ENCODE measurements at places on chromosomes 5 and 9.

DNA sequence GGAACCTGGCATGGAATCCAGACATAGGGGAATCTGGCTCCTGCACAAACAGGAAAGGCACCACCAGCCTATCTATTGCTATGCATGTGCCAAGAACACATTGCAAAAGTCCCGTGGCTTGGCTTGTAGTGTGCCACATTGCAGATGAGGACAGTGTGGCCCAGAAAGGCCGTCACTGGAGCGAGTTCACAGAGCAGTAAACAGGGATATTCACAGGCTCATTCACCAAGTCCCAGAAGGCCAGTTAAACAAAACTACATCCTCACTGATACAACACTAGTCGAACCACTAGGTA lies 39.6 kb upstream of the TRIM32 start:
- H3K4me1 ChIP-seq: peaks cover 8% of the 10 kb centered on the region
- no peak overlapping the region for H3K27ac ChIP-seq
- DNase-seq: no peak
- H3K36me3 ChIP-seq: peaks cover 15% of the 10 kb centered on the region
- no peak overlapping the region for H3K4me3 ChIP-seq

GRCh38 chr5:5522336-5522735 lies 99.9 kb downstream of the ICE1 start:
- H3K27ac ChIP-seq: no peak overlapping the region
- H3K4me1 ChIP-seq: no peaks in the 10 kb centered on the region
- DNase-seq: no peak
- H3K27me3 ChIP-seq: no peaks in the 10 kb centered on the region
- peaks cover 3% of the 10 kb centered on the region for H3K36me3 ChIP-seq

DNA sequence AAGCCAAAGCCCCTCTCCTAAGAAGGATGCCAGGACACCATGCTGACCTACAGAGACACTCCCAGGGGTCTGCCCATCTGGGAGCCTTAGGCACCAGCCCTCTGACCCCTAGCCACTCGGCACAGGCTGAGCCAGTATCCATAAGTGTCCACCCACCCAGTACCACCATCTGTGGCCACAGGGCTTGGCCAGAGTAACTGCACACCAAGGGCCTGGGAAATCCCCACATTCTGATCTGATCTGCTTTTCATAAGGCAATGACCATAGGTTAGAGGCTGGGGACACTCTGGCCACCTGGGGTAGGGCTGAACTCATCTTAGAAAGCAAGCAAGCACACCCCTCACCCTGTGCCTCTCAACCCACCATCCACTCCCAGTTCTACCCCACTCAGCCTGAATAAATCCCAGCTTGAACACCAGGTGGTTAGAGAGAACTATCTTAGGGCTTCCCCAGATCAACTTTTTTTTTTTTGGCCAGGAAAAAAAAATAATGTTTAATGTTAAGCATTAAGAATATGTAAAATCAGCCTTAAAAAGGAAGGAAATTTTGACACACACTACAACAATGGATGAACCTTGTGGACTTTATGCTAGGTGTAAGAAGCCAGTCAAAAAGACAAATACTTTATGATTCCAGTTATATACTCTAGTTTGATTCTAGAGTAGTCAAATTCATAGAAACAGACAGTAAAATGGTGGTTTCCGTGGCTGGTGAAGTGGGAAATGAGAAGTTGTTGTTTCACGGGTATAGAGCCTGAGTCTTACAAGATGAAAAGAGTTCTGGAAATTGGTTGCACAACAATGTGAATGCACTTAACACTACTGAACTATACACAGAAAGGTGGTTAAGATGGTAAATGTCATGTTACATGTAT lies 6.2 kb downstream of the GNPDA1 start:
- peaks cover 26% of the 10 kb centered on the region for H3K4me1 ChIP-seq
- H3K36me3 ChIP-seq: peaks cover 2% of the 10 kb centered on the region
- DNase-seq: no peak
- H3K4me3 ChIP-seq: peak overlapping the region; percentile 62
- no peaks in the 10 kb centered on the region for H3K27me3 ChIP-seq
- peak overlapping the region; percentile 91 for H3K27ac ChIP-seq

- no peak overlapping the region for H3K27ac ChIP-seq
- H3K4me1 ChIP-seq: peaks cover 22% of the 10 kb centered on the region
- H3K4me3 ChIP-seq: no peak overlapping the region
- peaks cover 2% of the 10 kb centered on the region for H3K36me3 ChIP-seq
- H3K27me3 ChIP-seq: no peaks in the 10 kb centered on the region
Observed at GRCh38 chr5:172846249-172846648, 12.2 kb downstream of the ERGIC1 start.

GRCh38 chr5:1525624-1526189 lies 1.9 kb upstream of the LPCAT1 start:
- peak overlapping the region; percentile 15 for H3K4me3 ChIP-seq
- no peak overlapping the region for H3K27ac ChIP-seq
- H3K27me3 ChIP-seq: no peaks in the 10 kb centered on the region

- no peaks in the 10 kb centered on the region for H3K27me3 ChIP-seq
- H3K4me3 ChIP-seq: no peak overlapping the region
- H3K27ac ChIP-seq: no peak overlapping the region
- no peak for DNase-seq
Observed at GRCh38 chr5:142823126-142823525, 52.9 kb downstream of the ARHGAP26 start.

DNA sequence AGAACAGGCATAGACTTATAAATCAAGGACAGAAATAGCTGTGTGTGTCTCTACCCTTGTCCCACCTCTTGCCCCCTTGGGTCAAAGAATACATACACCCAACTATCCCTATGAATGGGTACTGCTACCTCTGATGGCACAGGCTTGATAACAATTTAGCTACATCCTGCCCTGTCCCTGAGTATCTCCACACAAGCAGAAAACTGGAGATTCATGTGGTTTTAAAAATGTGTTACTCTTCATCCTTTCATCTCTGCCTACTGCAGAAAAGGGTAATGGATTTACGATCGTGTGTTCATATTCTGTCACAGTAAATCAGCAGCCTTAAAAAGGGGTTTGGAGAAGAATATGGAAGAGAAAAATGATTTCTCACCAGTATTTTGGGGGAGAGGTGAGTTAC lies 49.2 kb upstream of the NREP start:
- H3K4me3 ChIP-seq: no peak overlapping the region
- no peak for DNase-seq
- H3K27me3 ChIP-seq: peaks cover 12% of the 10 kb centered on the region
- H3K27ac ChIP-seq: no peak overlapping the region
- H3K36me3 ChIP-seq: no peaks in the 10 kb centered on the region
- no peaks in the 10 kb centered on the region for H3K4me1 ChIP-seq

GRCh38 chr9:17876687-17877086 lies 297.8 kb downstream of the SH3GL2 start:
- no peaks in the 10 kb centered on the region for H3K4me1 ChIP-seq
- no peaks in the 10 kb centered on the region for H3K27me3 ChIP-seq
- DNase-seq: no peak
- no peak overlapping the region for H3K27ac ChIP-seq

- no peak overlapping the region for H3K4me3 ChIP-seq
- peaks cover 6% of the 10 kb centered on the region for H3K36me3 ChIP-seq
- peaks cover 13% of the 10 kb centered on the region for H3K4me1 ChIP-seq
- no peaks in the 10 kb centered on the region for H3K27me3 ChIP-seq
- DNase-seq: no peak
Observed at GRCh38 chr5:78237911-78238310, 56.6 kb downstream of the AP3B1 start.
